ENCODE measurements at places on chromosomes 11 and 22.
A peak's percentile ranks its signal among the peaks of the same experiment; 100 is the strongest.

GRCh38 chr11:111327908-111328624, 29.7 kb downstream of the POU2AF3 start:
- DNase-seq, result no peak

GRCh38 chr11:99160447-99160846, 139.7 kb downstream of the CNTN5 start:
- no peak for DNase-seq

DNA sequence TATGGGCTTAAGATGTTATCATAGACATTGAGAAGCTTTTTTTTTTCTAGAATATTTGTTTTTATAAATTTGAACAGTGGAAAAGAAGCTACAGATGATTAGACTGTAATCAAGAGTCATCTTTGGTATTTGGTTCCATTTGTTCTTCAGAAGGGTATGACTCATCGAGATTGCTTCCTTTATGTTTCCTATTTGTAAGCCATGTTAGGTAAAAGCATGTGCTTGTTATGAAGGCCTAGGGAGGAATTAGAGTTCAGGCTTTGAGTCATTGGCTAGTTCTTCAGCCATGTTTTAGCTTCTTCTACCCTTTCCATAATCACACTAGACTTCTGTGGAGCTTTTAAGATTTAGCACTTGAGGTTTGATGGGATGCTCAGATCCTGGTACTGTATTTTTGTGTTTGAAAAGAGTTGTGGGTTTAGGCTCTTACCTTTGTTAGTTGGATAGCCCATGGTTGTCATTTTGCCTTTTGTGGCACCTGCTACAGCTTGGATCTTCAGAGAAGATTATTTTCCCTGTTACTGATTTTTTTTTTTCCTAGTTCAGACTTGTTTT, 44.3 kb downstream of the POLD3 start:
- no peak for DNase-seq

- DNase-seq, result no peak
Observed at GRCh38 chr11:108135845-108136544, 14.6 kb downstream of the ACAT1 start.

DNA sequence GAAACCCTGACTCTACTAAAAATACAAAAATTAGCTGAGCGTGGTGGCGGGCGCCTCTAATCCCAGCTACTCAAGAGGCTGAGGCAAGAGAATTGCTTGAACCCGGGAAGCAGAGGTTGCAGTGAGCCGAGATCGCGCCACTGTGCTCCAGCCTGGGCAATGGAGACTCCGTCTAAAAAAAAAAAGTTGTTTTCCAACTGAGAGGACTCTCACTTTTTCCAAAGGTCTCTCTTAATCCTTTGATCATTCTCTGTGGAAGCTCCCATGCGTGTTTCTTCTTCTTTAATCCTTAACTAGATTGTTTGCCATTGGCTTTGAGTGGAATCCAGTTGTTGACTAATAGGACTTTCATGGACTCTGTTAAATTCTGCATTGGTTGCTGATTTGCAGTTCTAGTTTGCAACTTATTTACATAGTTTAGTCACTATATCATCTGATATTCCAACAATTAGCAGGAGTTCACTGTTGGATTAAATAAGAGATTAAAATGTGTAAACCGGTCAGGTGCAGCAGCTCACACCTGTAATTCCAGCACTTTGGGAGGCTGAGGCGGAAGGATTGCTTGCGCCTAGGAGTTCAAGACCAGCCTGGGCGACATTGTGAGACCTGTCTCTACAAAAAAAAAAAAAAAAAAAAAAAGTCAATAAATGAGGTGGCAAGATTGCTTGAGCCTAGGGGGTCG, 79.7 kb downstream of the C22orf31 start:
- no peak for DNase-seq

DNA sequence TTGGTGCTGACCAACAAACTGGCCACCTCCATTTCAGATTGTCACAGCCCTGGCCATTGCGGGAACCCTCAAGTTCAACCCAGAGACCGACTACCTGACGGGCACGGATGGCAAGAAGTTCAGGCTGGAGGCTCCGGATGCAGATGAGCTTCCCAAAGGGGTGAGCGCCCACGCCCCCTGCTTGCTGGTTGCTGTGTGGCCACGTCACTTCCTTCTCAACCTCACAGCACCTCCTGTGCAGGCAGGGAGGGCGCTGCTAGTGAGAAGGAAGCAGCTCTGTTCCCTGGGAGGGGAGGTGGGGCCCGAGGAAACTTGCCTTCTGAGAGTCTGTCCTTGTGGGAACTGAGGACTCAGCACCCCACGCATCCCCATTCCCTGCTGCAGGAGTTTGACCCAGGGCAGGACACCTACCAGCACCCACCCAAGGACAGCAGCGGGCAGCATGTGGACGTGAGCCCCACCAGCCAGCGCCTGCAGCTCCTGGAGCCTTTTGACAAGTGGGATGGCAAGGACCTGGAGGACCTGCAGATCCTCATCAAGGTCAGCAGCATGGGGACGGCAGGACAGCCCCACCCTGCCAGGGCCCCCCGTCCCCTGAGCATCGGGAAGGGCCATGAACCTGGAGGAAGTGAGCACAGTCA, 19.3 kb downstream of the POLR3H start:
- peak; percentile 49 for DNase-seq

DNA sequence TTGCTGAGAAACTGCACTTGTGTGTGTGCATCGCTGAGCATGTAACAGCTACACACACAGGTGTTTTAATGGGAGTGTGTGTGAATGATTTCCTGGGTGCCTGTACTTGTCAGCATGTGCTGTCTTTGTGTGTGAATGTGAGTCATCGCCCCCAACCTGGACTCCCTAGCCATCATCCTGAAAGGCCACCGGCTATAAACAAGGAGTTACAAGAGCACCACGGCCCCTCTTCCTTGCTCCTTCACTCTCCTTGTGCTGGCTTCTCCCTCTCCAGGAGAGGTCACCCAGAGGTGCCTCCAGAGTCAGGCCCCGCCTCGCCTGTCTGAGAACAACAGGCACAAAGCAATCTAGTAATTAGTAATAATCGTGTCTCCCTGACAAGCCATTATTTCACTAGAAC, 419.2 kb downstream of the BUD13 start:
- no peak for DNase-seq

GRCh38 chr11:62120001-62120400, 3.8 kb upstream of the INCENP start:
- no peak for DNase-seq

GRCh38 chr22:49660321-49660720, 167.4 kb downstream of the BRD1 start:
- no peak for DNase-seq

DNA sequence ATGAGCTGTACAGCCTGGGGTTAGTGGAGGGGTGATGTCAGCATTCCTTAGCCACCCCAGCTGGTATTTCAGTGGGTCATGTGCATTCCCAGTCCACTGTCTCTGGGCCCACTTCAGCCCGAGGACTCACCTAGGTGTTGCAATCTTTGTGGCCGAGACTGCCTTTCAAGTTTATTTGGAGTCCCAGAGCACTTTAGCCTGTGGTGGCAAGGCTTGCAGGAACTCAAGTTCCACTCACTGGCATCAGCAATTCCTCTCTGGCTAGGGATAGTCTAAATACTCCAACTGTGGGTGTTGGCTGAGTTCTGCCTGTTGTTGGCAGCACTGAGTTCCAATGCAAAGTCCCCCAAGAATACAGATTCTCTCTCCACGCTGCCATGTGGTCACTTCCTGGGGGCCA, 191.6 kb upstream of the PGR start:
- DNase-seq, result no peak

- no peak for DNase-seq
Observed at GRCh38 chr22:33921525-33922348, 1.5 kb upstream of the LARGE1 start.

DNA sequence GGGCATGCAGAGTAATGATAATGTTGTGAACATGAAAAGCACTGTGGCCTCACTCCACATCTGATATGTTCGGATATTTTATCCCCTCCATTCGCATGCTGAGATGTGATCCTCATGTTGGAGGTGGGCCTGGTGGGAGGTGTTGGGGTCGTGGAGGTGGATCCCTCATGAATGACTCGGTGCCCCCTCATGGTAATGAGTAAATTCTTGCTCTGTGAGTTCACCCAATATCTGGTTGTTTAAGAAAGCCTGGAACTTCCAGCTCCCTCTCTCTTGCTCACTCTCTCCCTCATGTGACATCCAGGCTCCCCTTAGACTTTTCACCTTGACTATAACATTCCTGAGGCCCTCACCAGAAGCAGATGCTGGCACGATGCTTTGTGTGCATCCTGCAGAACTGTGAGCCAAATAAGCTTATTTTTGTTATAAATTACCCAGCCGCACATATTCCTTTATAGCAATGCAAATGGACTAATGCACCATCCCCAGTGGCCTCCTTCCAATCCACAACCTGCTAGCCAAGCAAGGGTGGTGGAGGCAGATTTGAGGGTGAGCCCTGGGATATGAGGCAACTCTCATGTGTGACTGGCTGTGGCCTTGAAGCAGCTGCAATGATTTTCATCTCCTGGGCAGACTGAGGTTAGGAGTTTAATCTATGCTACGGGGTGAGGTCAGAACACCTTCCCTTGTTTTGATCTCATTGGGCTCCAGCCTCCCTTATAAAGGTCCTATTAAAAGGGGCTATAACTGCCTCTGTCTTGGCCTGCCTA, 276.5 kb downstream of the ETS1 start:
- DNase-seq, result no peak

GRCh38 chr22:35973388-35973787, 55.2 kb downstream of the RBFOX2 start:
- DNase-seq, result no peak

- no peak for DNase-seq
Observed at GRCh38 chr11:75337195-75337654, 14.2 kb downstream of the ARRB1 start.

- DNase-seq, result no peak
Observed at GRCh38 chr11:84655712-84656111, 971.4 kb downstream of the DLG2 start.

GRCh38 chr22:28093711-28094110, 174.7 kb upstream of the PITPNB start:
- no peak for DNase-seq

- DNase-seq, result no peak
Observed at GRCh38 chr11:36627006-36627405, 29.0 kb upstream of the RAG2 start.

DNA sequence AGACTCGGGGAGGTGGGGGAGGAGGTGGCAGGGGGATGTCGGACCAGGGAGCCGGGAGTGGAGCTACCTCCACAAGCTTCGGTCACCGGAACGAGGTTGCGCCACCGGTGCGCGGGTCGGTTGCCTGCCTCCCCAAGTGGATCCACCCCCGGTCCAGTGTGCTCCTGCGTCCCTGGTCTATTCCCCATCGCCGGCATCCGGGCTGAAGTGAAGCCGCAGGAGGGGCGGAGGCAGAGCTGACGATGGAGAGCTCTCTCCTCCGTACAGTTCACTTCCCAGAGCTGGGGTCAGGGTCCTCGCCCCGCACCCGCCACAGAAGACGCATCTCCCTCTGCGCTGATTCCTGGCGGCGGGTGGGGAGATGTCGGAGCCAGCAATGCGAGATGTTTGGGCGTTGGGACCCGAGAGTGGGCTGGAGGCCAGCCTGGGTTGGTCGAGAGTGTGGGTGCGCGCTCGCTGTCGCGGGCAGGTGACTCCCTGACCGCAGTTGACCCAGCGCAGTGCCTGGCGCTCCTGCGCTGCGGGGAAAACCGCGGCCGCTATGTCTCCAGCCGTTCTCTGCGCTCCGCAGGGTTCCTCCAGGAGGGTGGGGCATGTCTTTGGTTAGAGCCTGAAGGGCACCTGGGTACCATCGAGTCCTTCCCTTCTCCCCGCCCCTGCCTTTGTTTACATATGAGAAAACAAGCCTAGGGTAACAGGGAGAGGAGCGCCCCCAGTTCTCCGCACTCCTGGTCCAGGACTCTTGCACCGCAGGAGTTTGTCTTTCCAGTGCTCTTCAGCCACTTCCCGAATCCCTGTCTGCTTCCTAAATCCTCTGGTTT, 1.7 kb downstream of the C11orf96 start:
- DNase-seq, result no peak

DNA sequence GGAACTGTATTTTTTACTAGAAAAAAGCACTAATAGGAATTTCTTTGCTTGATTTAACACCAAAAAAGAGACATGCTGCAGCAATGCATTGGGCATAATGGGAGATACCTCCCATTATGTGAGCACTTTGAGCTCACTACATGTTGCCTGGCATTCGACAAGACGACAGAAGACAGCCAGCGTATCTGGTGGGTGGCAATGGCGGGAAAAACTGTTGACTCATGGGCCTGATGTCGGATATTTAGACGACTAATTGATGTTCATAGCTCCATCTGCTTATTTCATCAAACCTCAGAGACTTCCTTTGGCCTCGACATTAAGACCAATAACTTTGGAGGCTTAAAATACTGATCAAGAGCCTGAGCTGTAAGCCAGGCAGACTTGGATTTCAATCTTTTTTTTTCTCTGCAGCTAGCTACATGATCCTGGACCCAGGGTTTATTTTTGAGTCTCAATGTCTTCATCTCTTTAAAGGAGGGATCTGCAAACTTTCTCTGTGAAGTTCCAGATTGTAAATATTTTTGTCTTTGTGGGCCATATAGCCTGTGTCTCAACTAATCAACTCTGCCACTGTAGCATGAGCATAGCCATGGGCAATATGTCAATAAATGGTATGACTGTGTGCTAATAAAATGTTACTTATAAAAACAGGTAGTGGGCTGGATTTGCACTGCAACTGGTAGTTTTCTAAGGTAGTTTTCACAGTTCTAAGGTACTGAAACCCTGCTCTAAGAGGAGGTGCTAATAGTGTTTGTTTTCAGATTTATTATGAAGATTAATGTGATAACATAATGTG, 375.1 kb downstream of the METTL15 start:
- no peak for DNase-seq

DNA sequence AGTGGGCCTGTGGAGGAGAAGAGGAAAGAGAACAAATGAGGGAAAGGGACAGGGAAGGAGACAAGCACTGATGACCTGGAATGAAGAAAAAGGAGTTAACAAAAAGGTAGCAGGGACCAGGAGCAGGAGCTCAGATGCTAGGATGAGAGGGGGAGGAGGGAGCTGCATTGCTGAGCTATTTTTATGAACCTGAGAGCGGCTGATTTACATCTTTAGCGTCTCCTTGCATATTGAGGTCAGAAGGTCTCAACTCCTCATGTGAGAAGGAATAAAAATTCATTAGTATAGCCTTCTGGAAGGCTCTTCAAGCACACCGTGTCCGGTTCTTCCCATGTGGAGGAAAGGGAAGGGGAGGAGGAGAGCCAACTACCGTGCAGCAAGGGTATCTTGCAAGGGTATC, 33.1 kb upstream of the LRRC55 start:
- no peak for DNase-seq

GRCh38 chr22:48197189-48197690, 1434.8 kb downstream of the TBC1D22A start:
- no peak for DNase-seq

- no peak for DNase-seq
Observed at GRCh38 chr11:114799476-114799875, 121.1 kb downstream of the NXPE2 start.

DNA sequence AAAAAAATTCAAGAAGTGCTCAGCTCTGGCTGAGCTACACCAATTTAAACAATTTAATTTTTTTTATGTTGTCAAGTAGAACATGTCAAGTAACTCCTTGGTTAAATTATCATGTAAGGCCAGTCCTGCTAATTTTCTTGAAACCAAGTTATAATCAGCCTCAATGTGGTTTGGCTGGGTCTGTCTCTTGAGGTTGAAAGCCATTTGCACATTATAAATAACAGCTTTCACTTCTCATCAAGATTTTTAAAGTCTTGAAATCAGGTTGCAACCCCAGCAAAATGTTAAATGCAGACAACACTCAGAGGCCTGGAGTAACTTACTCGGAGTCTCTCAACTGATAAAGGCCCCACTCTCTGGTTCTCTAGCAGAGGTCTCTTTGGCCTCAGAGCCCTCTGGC, 324.4 kb downstream of the BRD1 start:
- no peak for DNase-seq

- no peak for DNase-seq
Observed at GRCh38 chr11:33323421-33323820, 66.2 kb downstream of the HIPK3 start.

- no peak for DNase-seq
Observed at GRCh38 chr22:23698673-23699235, 7.9 kb downstream of the RGL4 start.
